ENCODE measurements at places on chromosomes 6 and 20.

- no peak for DNase-seq
Measured at GRCh38 chr6:79586548-79586947, 44.6 kb upstream of the SH3BGRL2 start.

- no peak for DNase-seq
Measured at GRCh38 chr6:99016355-99016754, 68.6 kb upstream of the FBXL4 start.

GRCh38 chr6:151494235-151494935, 568 bp downstream of the CCDC170 start:
- DNase-seq: peak; percentile 44

DNA sequence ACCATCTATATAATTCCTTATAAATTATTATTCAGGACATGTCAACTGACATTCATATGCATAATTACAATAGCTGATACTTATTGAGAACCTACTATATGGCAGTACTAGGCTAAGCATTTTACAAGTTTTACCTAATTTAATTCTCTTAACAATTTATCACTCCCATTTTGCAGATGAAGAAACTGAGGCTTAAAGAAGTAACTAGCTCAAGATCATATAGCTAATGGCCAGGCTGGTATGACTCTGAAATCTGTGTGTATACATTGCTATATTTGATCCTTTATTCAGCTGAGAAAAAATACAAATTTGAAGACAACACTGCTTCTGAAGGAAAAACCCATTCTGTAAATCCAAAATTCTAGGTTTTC, 85.0 kb downstream of the CRYBG1 start:
- no peak for DNase-seq

DNA sequence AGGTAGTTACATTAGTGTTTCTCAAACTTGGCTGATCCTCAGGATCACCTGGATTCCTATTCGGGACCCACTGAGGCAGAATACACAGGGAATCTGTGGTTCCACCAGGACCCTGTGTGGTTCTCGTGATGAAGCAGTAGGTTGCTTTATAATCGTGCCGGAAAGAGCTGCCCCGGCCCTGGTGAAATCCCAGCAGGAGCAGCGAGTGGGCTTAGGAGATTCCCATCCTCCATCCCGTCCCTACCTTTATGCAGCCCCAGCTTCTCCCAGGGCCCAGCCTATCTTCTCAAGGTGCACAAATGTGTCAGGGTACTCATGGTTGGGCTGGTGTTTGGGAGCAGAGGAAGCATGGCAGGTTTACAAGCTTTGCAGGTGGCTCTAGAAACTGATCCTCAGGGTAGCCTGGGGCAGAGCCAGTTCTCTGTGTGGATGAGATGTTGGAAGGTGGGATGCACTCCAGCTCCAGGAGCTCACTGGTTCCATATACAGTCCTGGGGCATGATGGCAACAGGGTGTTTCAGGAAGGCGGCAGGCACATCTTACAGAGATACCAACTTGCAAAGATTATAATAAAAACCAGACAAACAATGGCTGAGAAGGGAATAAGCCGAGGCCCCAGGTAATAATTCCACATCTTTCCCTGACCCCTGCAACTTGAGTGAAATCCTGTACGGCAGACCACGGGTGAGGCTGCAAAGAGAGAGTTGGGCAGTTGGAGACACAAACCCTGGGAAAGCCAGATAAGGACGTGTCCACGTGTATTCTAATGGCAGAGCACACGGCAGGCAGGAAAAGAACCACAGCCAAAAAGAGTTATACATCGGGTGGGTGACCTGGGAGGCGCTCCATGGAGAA, 5.9 kb downstream of the SLC22A1 start:
- DNase-seq: no peak

DNA sequence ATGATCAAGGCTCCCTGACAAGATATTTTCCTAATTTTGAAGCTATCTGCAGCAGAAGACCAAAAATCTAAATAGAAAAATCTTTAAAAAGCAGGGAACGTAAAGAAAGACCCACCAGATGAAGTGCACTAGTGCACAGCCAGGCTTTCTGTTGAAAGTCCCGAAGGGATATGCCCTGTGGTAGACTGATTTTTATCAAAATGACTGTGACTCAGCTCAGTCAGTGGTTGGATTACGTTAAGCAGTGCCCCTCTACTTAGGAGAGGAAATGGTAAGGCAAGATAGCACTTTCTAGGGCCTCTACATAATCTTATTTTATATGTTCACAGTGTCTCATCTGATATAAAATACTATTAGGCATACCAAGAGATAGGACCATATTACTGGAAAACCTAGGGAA, 123.4 kb upstream of the RAB32 start:
- no peak for DNase-seq

Data from uterus (tissue), 4 donors.